Renal cortical epithelial cell (primary cell): ENCODE measurements at places on chromosomes 3 and 15. TPM values are rescaled to one million over a fixed set of nuclear protein-coding genes. Genes with fewer than 3 reads are reported as not detected.

The SLC28A2 gene
- total RNA-seq: not detected in 2 replicates

The DZIP3 gene
- total RNA-seq: 10.8 and 15.4 TPM in 2 replicates

The ABHD5 gene
- 34.6 and 39.9 TPM in 2 replicates for total RNA-seq

The PAK2 gene
- total RNA-seq: 54.5 and 249 TPM in 2 replicates

The ERC2 gene
- total RNA-seq: 3.1 and 6.2 TPM in 2 replicates

The IQCF5 gene
- not detected in 2 replicates for total RNA-seq

The MNS1 gene
- 0.35 and 4.2 TPM in 2 replicates for total RNA-seq

The HES1 gene
- total RNA-seq: 9.4 and 18.6 TPM in 2 replicates

The SUMF1 gene
- total RNA-seq: 94.0 and 121 TPM in 2 replicates

The HTD2 gene
- total RNA-seq: 14.8 and 17.0 TPM in 2 replicates

The TASOR gene
- total RNA-seq: 70.7 and 136 TPM in 2 replicates

The DUOXA2 gene
- total RNA-seq: not detected in 2 replicates

The PP2D1 gene
- not detected in 2 replicates for total RNA-seq

The STRIT1 gene
- not detected in 2 replicates for total RNA-seq

The TRH gene
- total RNA-seq: not detected in 2 replicates

The MESP1 gene
- 0.45 and 0.69 TPM in 2 replicates for total RNA-seq

The NEK10 gene
- 1.2 and 15.5 TPM in 2 replicates for total RNA-seq

- DNase-seq: peak; percentile 23
These were observed 9.8 kb upstream of the GMPPB start for GRCh38 chr3:49733551-49733950.

- no peak for DNase-seq
These were observed 234.5 kb upstream of the GAP43 start for GRCh38 chr3:115388811-115389210.

DNA sequence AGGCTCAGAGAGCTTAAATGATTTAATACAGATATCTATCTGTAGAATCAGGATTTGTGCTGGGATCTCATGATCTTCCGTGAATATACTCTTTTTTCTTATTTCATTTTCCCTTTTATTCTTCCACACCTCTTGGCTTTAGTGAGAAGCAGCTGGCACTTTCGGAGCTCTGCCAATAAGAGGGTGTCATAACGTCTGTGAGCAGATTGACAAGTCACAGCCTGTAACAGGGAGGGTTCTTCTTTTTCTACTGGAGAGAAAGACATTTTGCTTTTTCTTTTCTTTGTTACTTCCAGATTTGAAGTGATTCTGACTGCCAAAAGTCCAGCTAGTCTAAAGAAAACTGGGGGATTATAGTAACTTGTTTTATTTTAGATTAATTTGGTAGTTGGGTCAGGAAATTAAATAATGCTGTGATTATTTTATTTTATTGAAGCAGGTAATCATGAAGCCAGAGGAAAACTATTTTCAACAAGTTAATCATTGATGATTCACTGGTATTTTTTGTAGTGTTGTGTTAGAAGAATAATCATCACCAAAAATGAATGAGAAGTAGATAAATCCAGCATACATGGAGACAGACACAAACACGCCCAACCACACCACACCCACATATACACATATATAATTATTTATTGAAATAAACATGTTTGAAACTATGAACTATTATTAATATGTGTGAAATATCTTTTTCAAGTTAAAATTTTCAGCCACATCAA is 69.8 kb downstream of the TNFAIP8L3 start:
- DNase-seq: peak; percentile 11

GRCh38 chr3:36480911-36481648 is 100.8 kb downstream of the STAC start:
- peak; percentile 34 for DNase-seq

DNA sequence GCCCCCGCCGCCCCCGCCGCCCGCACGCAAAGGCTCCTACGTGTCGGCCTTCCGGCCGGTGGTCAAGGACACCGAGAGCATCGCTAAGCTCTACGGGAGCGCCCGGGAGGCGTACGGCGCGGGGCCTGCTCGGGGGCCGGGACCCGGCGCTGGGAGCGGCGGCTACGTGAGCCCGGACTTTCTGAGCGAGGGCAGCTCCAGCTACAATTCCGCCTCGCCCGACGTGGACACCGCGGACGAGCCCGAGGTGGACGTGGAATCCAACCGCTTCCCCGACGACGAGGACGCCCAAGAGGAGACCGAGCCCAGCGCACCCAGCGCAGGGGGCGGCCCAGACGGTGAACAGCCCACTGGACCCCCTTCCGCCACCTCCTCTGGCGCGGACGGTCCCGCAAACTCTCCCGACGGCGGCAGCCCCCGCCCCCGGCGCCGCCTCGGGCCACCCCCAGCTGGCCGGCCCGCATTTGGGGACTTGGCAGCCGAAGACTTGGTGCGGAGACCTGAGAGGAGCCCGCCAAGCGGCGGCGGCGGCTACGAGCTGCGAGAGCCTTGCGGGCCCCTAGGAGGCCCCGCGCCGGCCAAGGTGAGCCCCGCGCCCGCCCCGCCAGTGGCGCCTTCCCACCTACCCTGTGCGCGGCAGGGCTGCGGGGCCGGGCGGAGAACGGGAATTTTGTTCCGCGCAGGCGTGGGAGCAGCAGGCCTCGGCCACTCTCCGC is 2.4 kb downstream of the SKOR1 start:
- DNase-seq: no peak

DNA sequence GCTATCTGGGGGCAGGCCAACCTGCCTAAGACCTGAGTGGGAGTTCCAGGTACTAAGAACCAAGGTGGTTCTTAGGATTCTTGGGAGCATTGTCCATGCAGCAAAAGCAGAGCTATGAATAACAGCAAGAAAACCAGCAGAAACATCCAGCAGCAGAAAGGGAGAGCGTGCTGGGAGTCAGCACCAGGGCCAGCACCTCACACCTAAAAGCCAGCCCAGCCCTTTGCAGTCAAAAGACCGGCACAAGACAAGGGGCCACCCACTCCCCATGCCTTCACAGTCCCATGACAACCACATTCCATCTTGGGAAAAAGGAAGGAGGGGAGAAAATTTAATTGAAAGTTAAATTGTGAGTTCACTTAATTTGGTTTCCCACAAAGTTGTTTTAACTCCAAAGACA is 364.9 kb downstream of the AGBL1 start:
- DNase-seq: no peak

- no peak for DNase-seq
These were observed 46.0 kb upstream of the ALDH1L1 start for GRCh38 chr3:126226374-126226773.

DNA sequence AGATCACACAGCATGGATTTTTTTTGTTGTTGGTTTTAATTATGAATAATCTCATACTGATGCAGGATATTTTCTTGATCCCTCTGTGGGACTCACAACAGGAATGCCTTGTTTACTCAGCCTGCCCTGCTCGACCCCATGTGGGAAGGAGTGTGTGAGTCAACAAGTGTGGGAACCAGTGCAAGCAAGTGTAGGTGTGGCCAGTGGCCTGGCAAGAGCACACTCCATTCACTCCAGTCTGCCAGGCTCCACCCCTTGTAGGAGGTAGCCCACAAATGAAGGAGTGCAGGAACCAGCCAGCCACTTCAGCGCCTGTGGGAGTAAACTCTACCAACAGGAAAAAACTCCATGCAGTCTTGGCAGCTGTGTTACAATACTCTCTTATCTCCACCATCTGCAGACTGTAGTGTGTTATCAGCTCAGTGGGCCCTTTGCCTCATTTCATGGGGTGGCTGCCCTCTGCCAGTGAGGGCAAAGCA is 393.6 kb downstream of the OTOL1 start:
- DNase-seq: peak; percentile 94

DNA sequence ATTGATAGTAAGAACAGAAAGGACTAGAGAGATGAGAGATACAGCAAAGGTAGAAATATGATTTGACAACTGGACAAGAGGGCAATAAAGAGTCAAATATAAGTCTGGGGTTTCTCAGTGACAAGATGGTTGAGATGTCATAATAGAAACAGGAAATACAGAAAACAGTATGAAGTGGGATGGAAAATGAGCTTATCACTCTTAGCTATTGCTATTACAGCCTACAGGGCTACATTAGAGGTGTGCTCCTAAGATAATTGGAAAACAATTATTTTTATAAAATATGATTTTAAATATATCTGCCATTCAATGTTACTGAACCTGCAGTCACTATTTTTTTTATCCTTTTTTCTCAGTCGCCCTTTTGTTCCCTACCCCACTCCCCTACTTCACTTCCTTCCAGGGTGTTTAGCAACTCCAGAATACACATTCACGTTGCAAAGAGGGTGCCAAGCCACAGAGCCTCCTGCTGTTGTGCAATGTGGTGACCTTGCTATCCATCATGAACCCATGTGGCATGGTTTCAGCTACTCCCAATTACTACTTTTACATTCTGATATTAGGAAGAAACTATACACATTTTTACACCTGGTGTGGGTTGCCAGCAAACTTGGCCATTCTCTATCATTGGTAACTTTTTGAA is 6.0 kb downstream of the NRG4 start:
- DNase-seq: peak; percentile 54

DNA sequence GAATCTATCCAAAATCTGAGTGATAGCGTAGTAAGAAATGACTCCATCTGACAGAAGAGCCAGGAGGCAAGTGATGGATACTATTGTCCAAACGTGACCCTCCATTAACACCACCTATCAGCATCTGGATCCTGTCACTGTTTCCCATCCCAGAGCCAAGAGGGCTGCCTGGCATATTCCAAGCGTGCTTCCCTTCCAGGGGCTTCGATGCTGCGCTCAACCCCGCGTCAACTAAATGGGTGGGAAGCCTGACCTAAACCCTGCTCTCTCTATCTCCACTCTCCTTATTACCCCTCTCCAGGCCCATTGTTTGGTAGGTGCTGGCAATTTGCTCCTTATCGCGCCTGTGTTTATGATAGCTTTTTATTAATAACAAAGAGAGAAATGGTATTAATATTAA is 83.2 kb downstream of the NR2F2 start:
- no peak for DNase-seq

GRCh38 chr15:25378501-25378901 is 60.3 kb downstream of the UBE3A start:
- no peak for DNase-seq

- DNase-seq: peak; percentile 33
These were observed 1.5 kb upstream of the RBM15B start for GRCh38 chr3:51389423-51390183.

GRCh38 chr3:141237701-141238521 is 6.3 kb downstream of the PXYLP1 start:
- no peak for DNase-seq

- DNase-seq: no peak
These were observed 45.2 kb downstream of the CDAN1 start for GRCh38 chr15:42691770-42692169.

DNA sequence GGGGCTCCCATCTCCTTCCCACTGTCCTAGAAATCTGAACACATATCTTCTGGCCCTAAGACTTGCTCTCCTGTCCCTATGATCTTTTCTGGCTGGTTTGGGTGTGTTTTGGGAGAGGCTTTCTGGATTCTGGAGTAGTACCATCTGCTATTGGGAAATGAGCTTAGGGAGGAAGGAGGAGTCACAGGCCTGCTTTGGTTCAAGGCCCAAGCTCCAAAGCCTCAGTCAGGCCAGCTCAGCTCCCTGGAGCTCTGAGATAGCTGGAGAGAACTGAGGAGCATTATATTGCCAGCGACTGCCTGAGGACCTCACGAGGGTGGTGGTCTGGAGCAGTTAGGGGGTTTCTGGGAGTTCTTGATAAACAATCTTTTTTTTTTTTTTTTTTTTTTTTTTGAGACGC is 18.7 kb downstream of the RASGRF1 start:
- no peak for DNase-seq

- DNase-seq: no peak
These were observed 54.5 kb upstream of the LRIG1 start for GRCh38 chr3:66555214-66555844.

DNA sequence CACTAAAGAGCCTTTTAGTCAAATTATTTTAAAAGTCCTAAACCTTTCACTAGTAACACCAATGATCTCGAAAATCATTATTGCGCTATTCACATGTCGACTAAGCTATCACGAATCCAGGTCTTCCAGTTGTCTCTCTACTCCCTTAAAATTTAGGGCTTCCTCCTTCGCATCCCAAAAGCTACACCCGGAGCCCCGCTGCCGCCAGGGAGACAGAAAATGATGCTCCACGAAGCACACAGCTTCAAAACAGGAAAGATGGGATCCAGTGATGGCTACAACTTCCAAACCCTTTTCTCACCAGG is 253 bp downstream of the IFT80 start:
- DNase-seq: no peak

DNA sequence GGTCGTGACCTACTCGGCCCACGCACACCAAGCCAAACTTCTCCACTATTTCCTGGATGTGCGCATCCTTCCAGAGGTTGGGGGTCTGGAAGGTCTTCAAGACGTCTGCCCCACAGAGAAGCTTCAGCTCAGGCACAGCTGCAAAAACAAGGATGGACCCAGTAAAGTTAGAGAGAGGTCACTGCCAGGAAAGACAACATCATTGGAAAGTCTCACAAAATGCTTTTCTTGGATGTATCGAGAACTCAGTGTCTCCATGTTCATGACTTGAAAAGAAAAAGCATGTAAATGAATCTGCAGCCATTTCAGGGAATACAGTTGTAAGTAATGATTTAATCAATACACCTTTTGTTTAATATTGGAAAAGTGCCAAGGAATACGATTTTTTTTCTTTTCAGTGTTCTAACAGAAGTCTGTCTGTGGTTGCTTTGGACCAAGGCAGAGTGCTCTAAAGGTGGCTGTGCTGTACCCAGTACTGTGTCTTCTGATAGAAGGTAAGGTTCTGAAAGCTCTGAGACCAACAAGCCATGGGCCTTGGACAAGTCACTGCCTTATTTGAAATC is 21.8 kb upstream of the RBP1 start:
- DNase-seq: no peak

- no peak for DNase-seq
These were observed 92.5 kb downstream of the IGSF11 start for GRCh38 chr3:118942195-118942594.

GRCh38 chr15:88274553-88275460 is 18.3 kb upstream of the NTRK3 start:
- DNase-seq: peak; percentile 21

GRCh38 chr15:85412956-85413854 is 32.8 kb downstream of the AKAP13 start:
- DNase-seq: peak; percentile 97

GRCh38 chr3:100072326-100073048 is 41.8 kb downstream of the FILIP1L start:
- no peak for DNase-seq

DNA sequence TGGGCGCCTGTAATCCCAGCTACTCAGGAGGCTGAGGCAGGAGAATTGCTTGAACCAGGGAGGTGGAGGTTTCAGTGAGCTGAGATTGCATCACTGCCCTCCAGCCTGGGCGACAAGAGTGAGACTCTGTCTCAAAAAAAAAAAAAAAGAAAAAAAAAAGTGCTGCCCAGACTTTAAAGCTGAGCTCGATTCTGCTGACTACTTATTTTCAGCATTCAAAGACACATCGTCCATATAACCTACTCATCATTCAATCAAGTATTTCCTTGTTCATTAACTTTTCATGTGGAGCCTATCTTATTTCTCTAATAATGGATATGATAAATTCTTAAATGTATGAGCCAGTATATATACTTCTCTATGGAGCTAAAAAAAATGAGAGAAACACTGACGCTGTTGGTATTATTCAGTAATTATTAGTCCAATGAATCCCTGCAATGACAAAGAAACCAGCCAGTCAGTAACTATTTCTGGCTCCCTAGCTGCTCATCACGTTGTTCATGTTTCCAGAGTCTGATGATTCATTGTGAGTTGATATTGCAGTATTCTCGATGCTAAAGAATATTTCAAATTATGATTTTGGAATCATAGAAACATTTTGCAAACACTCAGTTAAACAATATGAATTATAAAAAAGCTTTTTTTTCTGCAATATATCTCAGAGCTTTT is 111.9 kb downstream of the RAP2B start:
- no peak for DNase-seq

GRCh38 chr15:70047386-70048197 is 50.1 kb downstream of the TLE3 start:
- no peak for DNase-seq

- no peak for DNase-seq
These were observed 104.5 kb downstream of the MESD start for GRCh38 chr15:80885016-80885579.
